ENCODE measurements at places on chromosomes 3 and 15.
A peak's percentile ranks its signal among the peaks of the same experiment; 100 is the strongest.

GRCh38 chr15:40151991-40152390 lies 8.9 kb upstream of the BUB1B start:
- no peak for DNase-seq

DNA sequence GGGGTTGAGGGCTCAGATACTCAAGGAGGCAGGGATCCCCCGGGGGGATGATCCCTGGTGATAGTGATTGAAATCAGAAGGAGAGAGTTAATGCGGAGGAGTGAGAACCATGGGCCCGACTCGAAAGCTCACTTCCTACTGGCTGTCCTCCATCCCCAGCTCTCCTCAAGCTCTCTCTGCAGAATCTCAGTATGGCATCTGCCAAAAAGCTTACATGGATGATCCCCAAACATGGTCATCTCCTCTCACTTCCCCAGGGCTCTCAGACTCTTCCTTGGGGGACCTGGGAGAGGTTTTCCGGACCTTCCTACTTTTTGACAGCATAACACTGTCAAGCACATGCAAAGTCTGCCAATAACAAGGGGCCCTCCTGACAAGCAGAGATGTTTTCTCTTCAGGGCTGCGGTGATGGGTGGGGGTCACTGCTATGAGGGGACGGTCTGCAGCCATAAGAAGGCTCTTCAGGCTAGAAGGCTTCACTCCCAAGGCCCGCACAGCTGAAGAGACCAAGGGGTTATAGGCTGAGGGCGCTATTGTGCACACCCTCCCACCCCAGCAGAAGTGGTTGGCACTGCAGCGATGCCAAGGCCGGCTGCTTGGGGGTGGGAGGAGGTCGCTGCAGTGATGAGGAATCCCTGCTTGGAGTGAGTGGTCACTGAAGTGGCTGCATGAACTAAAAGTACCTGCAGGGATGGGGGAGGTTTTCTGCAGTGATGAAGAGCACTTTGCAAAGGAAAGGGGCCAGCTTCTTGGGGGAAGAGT lies 828 bp upstream of the VWA5B2 start:
- no peak for DNase-seq

GRCh38 chr15:58724466-58724865 lies 25.0 kb downstream of the ADAM10 start:
- peak; percentile 50 for DNase-seq

DNA sequence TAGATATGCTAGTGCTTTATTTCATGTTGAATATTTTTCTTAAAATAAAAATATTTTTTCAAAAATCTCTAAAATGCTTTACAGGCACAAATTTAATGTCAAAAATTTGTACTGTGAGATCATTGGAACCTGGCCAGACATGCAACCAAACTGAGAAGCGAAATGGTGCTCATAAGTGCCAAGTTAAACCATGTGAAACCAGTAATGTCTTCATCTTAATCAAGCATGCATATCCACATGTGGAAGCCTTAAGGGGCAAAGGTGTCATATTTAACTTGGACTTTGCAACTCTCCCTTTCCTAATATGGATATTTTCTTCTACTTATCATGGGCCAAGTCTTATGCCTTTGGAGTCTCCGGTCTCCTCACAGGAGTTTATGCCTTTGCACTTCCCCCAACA lies 208.9 kb upstream of the COL8A1 start:
- no peak for DNase-seq

- no peak for DNase-seq
Measured at GRCh38 chr3:127072971-127073783, 90.3 kb downstream of the PLXNA1 start.

- no peak for DNase-seq
Measured at GRCh38 chr3:128400671-128401070, 66.0 kb downstream of the DNAJB8 start.

- no peak for DNase-seq
Measured at GRCh38 chr3:169574531-169574930, 89.0 kb downstream of the MECOM start.

DNA sequence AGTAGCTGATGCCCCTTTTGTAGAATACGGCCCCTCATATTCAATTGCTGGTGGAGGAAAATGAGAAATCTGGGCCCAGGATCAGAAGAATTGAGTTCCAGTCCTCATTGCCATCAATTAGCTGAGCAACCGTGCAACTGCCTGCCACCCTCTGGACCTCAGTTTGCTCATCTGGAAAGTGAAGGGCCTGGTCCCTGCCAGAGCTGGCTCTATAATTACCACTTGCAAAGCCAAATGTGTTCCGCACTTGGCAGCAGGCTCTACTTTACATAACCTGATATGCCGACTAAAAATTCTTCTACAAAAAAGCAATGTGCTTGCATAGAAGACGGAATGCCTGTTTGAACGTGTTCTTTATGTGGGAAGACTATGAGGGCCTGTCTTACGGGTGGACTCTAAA lies 8.6 kb upstream of the ITGB5 start:
- DNase-seq = no peak

GRCh38 chr3:89525609-89526008 lies 418.2 kb downstream of the EPHA3 start:
- DNase-seq = no peak

DNA sequence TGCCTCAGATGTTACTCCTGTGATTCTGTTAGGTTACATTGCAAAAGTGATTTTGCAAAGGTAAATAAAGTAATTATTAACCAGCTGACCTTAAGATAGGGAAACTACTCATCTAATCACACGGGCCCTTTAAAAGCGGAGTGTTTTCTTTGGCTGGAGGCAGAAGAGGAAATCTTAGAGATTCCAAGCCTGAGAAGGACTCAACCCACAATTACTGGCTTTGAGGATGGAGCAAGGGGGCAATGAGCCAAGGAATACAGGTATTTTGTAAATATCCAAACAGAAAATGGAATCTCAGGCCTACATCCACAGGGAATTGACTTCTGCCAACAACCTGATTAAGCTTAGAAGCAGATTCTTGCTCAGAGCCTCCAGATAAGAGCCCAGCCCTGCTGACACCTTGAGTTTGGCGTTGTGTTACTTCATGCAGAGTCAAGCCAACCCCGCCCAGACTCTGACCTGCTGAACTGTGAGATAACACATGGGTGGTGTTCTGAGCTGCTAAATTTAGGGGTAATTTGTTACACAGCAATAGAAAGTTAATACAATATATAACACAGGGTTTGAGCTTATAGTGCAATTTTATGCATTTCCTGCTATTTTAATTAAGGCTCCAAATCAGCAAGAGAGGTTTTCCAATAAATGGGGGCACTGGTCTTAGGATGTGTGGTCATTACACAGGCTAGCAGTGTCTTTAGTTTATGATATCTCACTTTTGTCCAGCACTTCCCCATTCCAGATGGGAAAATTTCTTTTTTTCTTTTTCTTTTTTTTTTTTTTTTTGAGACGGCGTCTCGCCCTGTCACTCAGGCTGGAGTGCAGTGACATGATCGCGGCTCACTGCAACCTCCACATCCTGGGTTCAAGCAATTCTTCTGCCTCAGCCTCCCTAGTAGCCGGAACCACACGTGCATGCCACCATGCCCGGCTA lies 19.5 kb downstream of the NFKBIZ start:
- peak; percentile 49 for DNase-seq

- DNase-seq = no peak
Measured at GRCh38 chr3:168212664-168213285, 117.1 kb upstream of the GOLIM4 start.

Measured in inflammatory macrophage treated with lipopolysaccharide for 4 hours (primary cell).